Hematopoietic multipotent progenitor cell treated with erythropoietin and hydrocortisone succinate and interleukin-3 and kit ligand, for 8 days (in vitro differentiated cells): ENCODE measurements at places on chromosomes 12 and 14.
A peak's percentile ranks its signal among the peaks of the same experiment; 100 is the strongest.

- no peak for DNase-seq
These were observed 90.0 kb upstream of the USP15 start for GRCh38 chr12:62170241-62170640.

DNA sequence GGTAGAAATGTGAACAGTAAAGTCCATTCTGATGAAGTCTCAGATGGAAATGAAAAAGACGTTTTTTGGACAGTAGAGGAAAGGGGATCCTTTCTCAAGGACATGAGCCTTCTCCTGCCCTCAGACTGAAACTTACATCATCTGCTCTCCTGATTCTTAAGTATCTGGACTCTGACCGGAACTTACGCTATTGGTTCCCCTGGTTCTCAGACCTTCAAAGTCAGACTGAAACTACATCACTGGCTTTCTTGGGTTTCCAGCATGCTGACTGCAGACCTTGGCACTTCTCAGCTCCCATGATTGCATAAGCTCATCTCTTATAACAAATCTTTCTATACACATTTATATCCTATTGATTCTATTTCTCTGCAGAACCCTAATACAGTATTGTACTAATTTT is 291.0 kb downstream of the SNAPC1 start:
- no peak for DNase-seq

GRCh38 chr12:9725213-9725870 is 7.6 kb downstream of the CLECL1 start:
- no peak for DNase-seq

GRCh38 chr14:102729268-102729667 is 48.0 kb upstream of the TRAF3 start:
- no peak for DNase-seq

DNA sequence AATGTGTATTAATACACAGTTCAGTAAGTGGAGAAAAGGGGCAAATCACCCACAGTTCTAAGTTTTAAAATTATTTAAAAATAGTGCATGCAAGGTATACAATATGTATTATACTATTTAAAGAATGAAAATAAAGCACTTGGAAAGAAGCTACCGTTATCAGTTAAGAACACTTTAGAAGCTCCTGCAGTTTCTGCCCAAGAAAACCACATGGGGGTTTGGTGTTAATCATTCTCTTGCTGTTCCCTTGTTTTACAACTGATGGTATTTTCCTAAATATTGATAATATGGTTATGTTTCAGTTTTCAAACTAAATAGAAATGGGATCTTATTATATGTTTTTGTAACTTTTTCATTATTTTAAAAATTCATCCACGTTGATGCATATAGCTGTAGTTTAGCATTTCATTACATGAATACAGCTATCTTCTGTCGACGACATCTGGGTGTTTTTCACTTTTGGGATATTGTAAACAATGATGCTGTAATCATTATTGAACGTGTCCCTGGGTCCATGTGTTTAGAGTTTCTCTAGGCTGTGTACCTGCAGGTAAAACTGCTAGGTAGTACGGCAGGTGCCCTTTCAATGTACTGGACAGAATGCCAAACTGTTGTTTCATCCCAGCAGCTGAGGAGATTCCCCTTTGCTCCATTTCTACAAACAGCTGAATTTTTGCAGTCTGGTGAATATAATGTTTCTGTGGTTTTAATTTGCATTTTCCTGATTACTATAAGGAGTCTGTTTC is 64.1 kb downstream of the APPL2 start:
- DNase-seq = peak; percentile 80

DNA sequence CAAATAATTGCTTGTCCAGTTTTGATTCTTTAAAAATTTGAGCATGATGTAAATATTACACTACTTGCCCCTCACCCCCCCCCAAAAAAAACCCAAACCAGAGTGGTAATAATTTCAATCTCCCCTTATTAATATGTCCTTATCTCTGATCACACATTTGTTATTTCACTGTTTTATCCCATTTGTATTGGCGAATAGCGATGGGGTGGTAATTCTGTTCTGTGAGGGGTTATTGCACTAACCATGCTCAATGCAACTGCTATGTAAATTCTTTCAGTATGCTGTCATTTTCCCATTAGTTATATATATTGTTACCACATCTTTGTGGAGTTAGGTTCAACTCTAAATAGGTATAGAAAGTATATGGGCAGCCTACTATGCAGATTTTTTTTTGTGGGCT is 1.1 kb downstream of the RIMKLB start:
- DNase-seq = peak; percentile 32

- no peak for DNase-seq
These were observed 2.9 kb downstream of the SERPINA6 start for GRCh38 chr14:94320243-94320642.

- no peak for DNase-seq
These were observed 87.3 kb downstream of the KSR2 start for GRCh38 chr12:117881517-117881916.

DNA sequence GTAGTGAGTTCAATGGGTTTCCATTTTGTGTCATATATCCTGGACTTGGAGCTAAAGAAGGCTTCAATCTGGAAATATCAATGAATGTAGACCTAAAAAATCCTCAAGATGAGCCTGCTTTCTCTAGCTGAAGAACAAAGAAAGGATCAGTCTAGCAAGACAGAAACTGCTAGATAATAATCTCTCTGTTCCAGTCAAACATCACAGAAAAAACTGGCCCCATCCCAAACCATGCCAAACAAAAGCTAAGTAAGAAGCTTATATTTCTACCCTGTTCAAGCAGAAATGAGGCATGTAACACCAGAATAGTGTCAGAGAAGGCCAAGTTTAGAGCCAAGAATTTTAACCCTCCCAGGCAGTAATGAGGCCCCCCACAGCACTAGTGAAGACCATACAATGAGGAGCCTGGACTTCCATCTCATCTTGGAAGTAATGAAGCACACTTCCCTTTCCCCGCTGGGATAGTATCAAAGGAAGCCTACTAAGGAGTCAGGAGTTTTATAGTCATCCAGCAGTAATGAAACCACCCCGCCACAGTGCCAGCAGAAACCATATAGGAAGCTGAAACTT is 95.8 kb downstream of the NELL2 start:
- DNase-seq = no peak

DNA sequence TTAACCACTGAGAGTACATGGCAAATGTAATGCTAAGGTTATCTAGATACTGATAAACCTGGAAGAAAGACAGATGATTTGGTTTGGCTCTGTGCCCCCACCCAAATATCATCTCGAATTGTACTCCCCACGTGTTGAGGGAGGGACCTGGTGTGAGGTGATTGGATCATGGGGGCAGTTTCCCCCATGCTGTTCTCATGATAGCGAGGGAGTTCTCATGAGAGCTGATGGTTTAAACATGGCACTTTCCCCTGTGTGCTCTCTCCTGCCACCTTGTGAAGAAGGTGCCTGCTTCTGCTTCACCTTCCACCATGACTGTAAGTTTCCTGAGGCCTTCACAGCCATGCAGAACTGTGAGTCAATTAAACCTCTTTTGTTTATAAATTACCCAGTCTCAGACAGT is 14.2 kb downstream of the NOXRED1 start:
- peak; percentile 79 for DNase-seq

GRCh38 chr12:1282670-1283315 is 291.8 kb downstream of the ERC1 start:
- DNase-seq = no peak

DNA sequence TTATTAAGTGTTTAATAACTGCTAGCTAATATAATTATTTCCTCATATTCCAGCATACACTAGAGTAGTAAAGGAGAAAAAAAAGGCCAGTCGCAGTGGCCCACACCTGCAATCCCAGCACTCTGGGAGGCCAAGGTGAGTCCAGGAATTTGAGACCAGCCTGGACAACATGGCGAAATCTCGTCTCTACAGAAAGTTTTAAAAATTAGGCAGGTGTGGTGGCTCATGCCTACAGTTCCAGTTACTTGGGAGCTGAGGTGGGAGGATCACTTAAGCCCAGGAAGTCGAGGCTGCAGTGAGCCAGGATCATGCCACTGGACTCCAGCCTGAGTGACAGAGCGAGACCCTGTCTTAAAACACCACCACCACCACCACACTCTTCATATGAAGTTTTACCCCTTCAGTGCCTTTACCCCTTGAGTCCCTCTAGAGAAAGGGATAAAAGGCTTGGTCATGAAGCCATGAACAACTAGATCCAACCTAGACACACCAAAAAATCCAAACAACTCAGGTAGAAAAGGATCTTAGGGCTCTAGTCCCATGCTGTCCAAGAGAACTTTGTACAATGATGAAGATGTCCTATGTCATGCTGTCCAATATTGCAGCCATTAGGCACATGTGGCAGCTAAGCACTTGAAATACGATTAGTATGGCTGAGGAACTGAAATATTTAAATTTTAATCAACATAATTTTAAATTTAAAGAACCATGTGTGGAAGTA is 29.6 kb downstream of the ATXN2 start:
- DNase-seq = no peak

DNA sequence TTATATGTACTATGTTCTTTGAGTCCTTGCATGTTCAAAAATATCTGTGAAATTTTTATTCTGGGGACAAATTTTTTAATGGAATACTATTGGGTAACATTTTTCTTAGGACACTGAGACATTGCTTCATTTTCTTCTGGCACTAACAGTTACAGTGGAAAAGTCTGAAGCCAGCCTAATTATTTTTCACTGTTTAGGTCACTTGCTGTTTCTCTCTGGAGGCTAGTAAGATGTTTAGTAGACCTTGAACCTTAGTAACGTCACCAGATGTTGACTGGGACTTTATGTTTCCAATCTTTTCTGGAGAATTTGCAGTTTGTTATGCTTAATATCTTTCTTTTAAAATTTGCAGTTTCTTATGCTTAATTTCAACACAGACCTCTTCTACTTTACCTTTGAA is 12.3 kb upstream of the EPYC start:
- no peak for DNase-seq

DNA sequence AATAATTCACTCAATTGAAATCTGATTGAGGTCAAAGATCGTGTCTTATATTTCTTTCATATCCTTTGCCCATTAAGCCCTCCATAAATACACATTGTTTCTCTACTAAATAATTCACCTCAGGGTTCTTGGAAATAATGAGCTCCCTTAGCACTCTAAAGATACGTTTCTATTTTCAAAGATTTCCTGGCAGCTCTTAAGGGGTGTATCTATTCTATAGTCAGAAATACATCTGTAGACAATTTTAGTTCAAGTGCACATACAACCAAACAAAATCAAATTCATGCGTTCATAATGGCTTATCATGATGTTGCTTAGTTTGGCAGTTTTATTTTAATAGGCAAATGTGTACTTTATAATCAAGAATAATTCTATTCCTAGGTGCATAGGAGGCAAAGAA is 361.1 kb upstream of the DDHD1 start:
- DNase-seq = no peak
